ENCODE measurements at places on chromosomes 12 and 14. TPM values are rescaled to one million over a fixed set of nuclear protein-coding genes. Genes with fewer than 3 reads are reported as not detected.
A peak's percentile ranks its signal among the peaks of the same experiment; 100 is the strongest.

DNA sequence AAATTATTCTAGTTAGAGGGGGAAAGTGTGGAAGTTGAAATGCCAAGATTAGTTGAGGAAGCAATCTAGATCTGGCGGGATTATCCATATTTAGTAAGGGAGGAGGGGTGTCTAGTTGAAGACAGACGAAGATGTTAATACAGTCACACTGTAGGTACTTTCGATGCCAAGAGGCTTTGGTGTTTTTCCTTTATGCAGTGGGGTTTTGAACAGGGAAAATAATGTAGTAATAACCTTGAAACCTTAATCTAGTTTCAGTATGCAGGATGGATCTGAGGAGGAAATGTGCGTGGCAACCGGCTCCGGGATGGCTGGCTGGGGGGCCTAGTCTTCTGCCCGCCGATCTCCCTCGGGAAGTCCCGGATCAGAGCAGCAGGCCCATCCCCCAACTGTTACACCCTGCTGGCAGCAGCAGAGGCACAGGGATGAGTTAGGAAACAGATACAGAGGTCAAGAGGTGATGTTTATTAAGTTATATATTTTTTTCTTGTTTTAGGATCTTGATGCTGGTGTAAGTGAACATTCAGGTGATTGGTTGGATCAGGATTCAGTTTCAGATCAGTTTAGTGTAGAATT lies 27.4 kb downstream of the MDM2 start:
- peak overlapping the region; percentile 11 for H3K27ac ChIP-seq
- peaks cover 37% of the 10 kb centered on the region for H3K36me3 ChIP-seq
- DNase-seq: peak; percentile 70
- H3K27me3 ChIP-seq: no peaks in the 10 kb centered on the region
- no peak overlapping the region for H3K4me3 ChIP-seq

DNA sequence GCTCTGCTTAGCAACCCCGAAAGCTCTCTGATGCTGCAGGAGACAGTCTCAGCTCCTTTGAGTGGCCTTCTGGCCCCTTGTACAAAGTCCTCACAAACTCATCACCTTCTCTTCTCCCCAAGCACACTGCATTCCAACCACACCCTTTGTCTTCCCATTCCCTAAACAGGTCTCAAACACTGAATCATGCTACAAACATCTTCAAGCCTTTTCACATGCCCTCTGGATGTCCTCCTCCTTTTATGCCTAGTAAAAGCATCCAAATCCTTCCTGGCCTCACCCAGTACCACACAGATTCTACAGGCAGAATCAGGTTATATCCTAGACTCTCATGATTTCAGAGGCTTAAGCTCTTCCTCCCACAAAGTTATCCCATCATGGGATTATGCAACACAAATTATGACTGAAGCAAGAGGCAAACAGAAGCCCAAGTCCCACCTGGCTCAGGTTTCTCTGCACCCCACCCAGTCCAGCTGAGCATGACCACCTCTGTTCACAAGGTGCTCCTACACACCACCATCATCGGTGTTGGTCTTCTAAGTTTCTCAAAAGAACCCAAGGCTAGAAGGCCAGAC lies 61.4 kb upstream of the PCED1B start:
- no peaks in the 10 kb centered on the region for H3K27me3 ChIP-seq
- H3K4me1 ChIP-seq: no peaks in the 10 kb centered on the region
- no peak for DNase-seq
- no peak overlapping the region for H3K27ac ChIP-seq
- H3K36me3 ChIP-seq: no peaks in the 10 kb centered on the region

DNA sequence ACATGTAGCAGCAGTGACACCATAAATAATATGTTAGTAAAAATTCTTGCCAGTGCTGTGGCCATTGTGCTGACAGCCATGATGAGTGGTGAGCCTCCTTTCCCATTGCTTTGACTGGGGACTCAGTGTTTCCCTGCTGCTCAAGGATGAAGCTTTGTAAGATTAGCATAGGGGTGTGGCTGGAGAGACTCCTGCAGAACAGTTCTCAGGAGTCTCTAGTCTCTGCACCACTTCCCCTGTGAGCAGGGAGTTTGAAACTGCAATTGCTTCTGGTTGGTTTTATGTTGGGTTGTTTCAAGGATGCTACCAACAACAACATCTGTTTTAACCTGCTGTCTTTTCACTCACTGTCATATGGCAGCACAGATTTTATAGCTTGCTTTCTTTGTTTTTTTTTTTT lies 41.4 kb downstream of the ZC3H14 start:
- no peaks in the 10 kb centered on the region for H3K4me1 ChIP-seq
- H3K4me3 ChIP-seq: no peak overlapping the region
- no peak for DNase-seq
- no peaks in the 10 kb centered on the region for H3K27me3 ChIP-seq
- no peak overlapping the region for H3K27ac ChIP-seq

GRCh38 chr12:52713960-52714886 lies 10.9 kb upstream of the KRT77 start:
- H3K27me3 ChIP-seq: no peaks in the 10 kb centered on the region
- no peaks in the 10 kb centered on the region for H3K4me1 ChIP-seq
- DNase-seq: no peak
- no peaks in the 10 kb centered on the region for H3K36me3 ChIP-seq
- H3K4me3 ChIP-seq: no peak overlapping the region
- no peak overlapping the region for H3K27ac ChIP-seq

DNA sequence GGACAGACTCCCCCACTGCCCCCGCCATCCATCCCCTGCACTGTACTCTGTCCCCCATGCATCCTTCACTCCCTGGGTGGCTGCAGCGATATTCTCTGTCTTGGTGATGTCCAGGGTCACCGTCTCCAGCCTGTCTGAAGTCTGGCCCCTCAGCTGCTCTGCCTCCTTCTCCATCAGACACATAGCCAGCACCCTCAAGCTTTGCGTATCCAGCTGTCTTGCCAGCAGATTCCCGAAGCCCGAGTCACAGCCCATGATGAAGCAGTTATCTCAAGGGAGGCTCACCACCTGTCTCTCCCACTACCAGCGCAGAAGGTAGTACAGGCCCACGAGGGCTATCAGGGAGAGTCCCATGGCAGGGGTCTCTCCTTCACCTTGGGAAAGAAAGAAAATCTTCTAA lies 77.8 kb downstream of the HSD17B6 start:
- DNase-seq: no peak
- H3K36me3 ChIP-seq: no peaks in the 10 kb centered on the region
- no peak overlapping the region for H3K27ac ChIP-seq
- H3K27me3 ChIP-seq: no peaks in the 10 kb centered on the region

DNA sequence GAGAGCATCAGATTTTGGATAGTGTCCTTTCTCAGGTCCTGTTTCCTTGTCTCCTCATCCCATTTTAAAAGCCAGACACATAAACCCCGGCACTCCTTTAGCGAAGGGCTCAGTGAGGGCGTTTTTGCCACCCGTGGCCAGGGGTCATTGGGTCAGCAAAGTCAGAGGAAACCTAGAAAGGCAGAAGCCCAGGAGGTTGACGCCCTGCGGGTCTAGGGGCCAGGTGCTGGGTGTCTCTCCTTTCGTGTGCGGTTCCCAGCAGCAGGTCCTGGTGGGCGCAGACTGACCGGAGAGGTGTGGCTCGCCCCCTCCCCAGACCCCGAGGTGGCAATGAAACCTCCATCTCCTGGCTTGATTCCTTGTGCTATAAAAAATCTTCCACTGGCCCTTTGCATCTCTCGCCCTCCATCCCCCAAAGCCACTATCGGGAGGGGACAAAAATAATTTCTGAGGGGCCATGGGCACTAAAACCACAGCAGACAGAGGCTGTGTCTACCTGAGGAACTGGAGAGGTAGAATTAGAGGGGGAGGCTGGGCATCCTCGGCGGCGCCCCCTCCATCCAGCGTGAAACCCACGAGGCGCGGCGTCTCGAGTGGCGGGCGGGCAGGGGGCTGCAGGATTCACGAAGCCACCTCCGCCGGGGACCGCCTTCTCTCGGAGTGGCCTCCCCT lies 858 bp upstream of the FRMD6 start:
- no peaks in the 10 kb centered on the region for H3K27me3 ChIP-seq
- DNase-seq: peak; percentile 37
- H3K27ac ChIP-seq: peak overlapping the region; percentile 88
- H3K4me3 ChIP-seq: peak overlapping the region; percentile 92
- no peaks in the 10 kb centered on the region for H3K36me3 ChIP-seq
- H3K4me1 ChIP-seq: no peaks in the 10 kb centered on the region

GRCh38 chr14:72682188-72682587 lies 211.7 kb downstream of the DPF3 start:
- no peaks in the 10 kb centered on the region for H3K27me3 ChIP-seq
- no peaks in the 10 kb centered on the region for H3K36me3 ChIP-seq
- no peak for DNase-seq
- no peak overlapping the region for H3K27ac ChIP-seq
- H3K4me3 ChIP-seq: no peak overlapping the region
- no peaks in the 10 kb centered on the region for H3K4me1 ChIP-seq

GRCh38 chr12:91381309-91381804 lies 198.7 kb upstream of the DCN start:
- no peak for DNase-seq
- peak overlapping the region; percentile 50 for H3K27ac ChIP-seq
- no peaks in the 10 kb centered on the region for H3K4me1 ChIP-seq
- no peaks in the 10 kb centered on the region for H3K36me3 ChIP-seq
- peak overlapping the region; percentile 14 for H3K4me3 ChIP-seq

DNA sequence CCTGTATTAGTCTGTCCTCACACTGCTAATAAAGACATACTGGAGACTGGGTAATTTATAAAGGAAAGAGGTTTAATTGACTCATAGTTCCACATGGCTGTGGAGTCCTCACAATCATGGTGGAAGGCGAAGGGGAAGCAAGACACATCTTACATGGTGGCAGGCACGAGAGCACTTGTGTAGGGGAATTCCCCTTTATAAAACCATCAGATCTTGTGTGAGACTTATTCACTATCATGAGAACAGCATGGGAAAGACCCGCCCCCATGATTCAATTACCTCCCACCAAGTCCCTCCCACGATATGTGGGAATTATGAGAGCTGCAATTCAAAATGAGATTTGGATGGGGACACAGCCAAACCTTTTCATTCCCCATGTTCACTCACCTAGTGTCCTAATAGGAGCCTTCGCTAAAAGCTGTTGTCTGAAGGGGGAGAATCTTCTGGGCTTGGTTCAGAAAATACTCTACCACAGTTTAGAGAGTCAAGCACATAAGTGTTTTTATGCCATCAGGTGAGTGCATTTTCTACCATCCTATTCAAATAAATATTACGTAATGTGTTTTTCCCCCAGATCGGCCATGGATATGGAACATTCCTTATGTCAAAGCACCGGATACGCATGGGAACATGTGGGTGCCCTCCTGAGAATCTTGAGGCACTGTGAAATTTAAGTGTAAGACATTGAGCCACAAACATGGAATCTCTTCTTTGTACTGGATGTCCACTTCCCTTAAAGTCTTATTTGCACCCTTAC lies 19.1 kb upstream of the KCNK13 start:
- H3K36me3 ChIP-seq: no peaks in the 10 kb centered on the region
- H3K27me3 ChIP-seq: no peaks in the 10 kb centered on the region
- no peak for DNase-seq
- no peak overlapping the region for H3K4me3 ChIP-seq

GRCh38 chr14:64012720-64013119 lies 159.9 kb downstream of the SYNE2 start:
- no peak overlapping the region for H3K27ac ChIP-seq
- no peaks in the 10 kb centered on the region for H3K4me1 ChIP-seq
- H3K36me3 ChIP-seq: peaks cover 3% of the 10 kb centered on the region
- DNase-seq: no peak
- H3K27me3 ChIP-seq: no peaks in the 10 kb centered on the region

GRCh38 chr12:49627752-49628360 lies 4.5 kb downstream of the PRPF40B start:
- no peaks in the 10 kb centered on the region for H3K4me1 ChIP-seq
- no peaks in the 10 kb centered on the region for H3K27me3 ChIP-seq

DNA sequence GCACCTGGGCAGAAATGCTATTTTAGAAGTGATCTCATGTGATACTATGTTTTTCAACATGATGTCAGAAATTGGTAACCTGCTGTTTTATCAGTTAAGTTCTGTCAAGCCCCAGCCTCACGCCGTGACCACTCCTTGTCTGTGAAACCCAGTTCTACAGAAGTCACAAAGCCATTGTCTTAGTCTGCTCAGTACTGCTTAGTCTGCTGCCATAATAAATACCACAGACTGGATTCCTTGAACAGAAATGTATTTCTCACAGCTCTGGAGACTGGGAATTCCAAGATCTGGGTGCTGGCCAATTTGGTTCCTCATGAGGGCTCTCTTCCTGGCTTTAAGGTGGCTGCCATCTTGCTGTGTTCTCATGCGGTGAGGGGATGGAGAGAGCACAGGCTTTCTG lies 176.9 kb downstream of the PRKCH start:
- no peaks in the 10 kb centered on the region for H3K27me3 ChIP-seq
- H3K4me1 ChIP-seq: no peaks in the 10 kb centered on the region
- no peak overlapping the region for H3K27ac ChIP-seq
- DNase-seq: no peak
- H3K36me3 ChIP-seq: no peaks in the 10 kb centered on the region

GRCh38 chr12:45351921-45352670 lies 136.2 kb downstream of the ANO6 start:
- DNase-seq: no peak
- H3K36me3 ChIP-seq: no peaks in the 10 kb centered on the region
- H3K27me3 ChIP-seq: no peaks in the 10 kb centered on the region

GRCh38 chr12:90653040-90653439 lies 301.9 kb downstream of the CCER1 start:
- no peak for DNase-seq
- no peak overlapping the region for H3K4me3 ChIP-seq
- H3K27me3 ChIP-seq: no peaks in the 10 kb centered on the region
- H3K27ac ChIP-seq: no peak overlapping the region

- H3K27ac ChIP-seq: no peak overlapping the region
- no peaks in the 10 kb centered on the region for H3K27me3 ChIP-seq
- H3K4me1 ChIP-seq: no peaks in the 10 kb centered on the region
- H3K36me3 ChIP-seq: no peaks in the 10 kb centered on the region
- H3K4me3 ChIP-seq: no peak overlapping the region
Measured at GRCh38 chr12:104384141-104384880, 72.4 kb upstream of the CHST11 start.

DNA sequence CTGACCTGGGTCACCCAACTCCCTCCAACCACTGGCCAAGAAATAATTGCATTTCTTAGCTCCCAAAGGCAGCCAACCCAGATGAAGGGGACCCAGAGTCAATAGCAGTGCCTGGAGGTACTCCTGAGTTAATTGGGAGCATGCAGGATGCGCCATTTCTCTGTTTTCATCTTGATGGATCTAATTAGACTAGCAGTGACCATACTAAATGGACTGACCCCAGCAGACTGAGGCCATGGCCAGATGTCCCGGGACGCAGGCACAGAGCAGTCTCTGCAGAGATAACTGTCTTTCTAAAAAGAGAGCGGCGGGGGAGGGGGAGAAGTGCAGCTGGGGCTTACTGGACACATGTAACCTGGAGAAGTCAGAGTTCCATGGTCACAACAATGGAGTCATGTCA lies 53.2 kb upstream of the CMKLR1 start:
- no peak overlapping the region for H3K27ac ChIP-seq
- H3K27me3 ChIP-seq: no peaks in the 10 kb centered on the region
- no peak for DNase-seq

Gene TC2N
- 2.5 TPM for total RNA-seq

Gene HOXC12
- not detected for total RNA-seq

Gene TAS2R7
- not detected for total RNA-seq

Gene ACVRL1
- total RNA-seq: 5.3 TPM

Gene TAS2R9
- total RNA-seq: not detected

Gene TTC9
- total RNA-seq: 5.2 TPM

Gene STON2
- 10.0 TPM for total RNA-seq

Gene FICD
- 5.7 TPM for total RNA-seq

Gene SCAF11
- 67.7 TPM for total RNA-seq

Measured in right lobe of liver (tissue), 6 donors.